ENCODE measurements at places on chromosomes 16 and 17. TPM values are rescaled to one million over a fixed set of nuclear protein-coding genes. Genes with fewer than 3 reads are reported as not detected.
A peak's percentile ranks its signal among the peaks of the same experiment; 100 is the strongest.

GRCh38 chr17:28959471-28959871, 8.2 kb upstream of the PHF12 start:
- no peak for DNase-seq

GRCh38 chr17:28469376-28469775, 4.1 kb upstream of the SLC13A2 start:
- no peak for DNase-seq

WNT3 gene
- polyA plus RNA-seq: 1.8 TPM

DNA sequence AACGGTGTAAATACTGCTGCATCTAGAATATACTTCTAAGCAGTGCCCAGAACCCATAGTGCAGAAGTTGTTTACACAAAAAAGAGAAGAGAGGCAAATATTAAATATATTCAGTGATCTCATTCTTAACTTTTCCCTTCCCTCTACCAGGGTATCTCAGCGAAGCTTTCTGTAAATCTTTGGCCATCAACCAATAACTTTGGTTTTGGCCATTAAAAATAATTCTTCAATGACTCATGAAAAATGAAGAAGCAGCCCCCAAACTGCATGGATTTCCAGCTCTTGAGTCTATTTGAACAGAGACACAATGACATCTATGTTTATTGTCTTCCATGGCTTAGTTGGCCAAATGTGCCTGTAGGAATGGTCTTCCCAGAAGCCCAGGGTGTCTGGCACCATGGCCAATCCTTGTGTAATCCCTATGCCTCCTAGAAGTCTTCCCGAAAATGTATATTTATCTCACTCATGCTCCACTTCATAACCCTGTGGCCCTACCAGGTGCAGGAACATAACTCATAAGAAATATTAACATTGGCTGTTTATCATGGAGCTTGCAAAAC, 646.6 kb downstream of the TOX3 start:
- DNase-seq: no peak

GRCh38 chr16:6363896-6364607, 968.6 kb upstream of the RBFOX1 start:
- DNase-seq: no peak

GRCh38 chr16:73051961-73052360, 4.0 kb upstream of the ZFHX3 start:
- no peak for DNase-seq

DCAF7 gene
- 104 TPM for polyA plus RNA-seq

DNA sequence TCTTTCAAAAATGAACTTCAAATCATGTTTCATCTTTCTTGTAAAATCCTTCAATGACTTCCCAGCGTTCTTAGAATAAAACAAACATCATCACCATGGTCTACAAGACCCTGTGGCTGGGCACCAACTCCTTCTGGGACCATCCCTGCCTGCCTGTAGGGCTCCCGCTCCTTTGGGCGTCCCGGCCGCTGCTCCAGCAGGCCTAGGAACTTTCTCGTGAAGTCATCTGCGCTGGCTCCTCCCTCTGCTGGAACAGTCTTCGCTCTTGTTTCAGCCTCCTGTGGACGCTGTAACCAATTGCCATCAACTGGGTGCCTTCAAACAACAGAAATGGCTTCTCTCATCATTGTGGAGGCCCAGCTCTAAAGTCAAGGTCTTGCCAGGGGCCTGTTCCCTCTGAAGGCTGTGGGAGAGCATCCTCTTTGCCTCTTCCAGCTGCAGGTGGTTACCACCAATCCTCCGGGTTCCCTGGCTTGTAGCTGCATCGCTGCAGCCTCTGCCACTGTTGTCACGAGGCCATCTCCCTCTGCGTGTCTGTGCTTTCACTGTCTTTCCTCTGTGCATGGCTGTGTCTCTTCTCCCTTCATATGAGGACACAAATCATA, 185.5 kb upstream of the SDK2 start:
- DNase-seq: no peak

- DNase-seq: peak; percentile 73
These were observed at the start of gene OSBPL7 for GRCh38 chr17:47821424-47822391. Gene OSBPL7, minus strand, starts transcription at chr17:47821794. Its CDS starts 1,516 bp downstream, at chr17:47820278.

PRR15L gene
- 18.2 TPM for polyA plus RNA-seq

- DNase-seq: no peak
These were observed 29.6 kb downstream of the NGFR start for GRCh38 chr17:49524473-49525359.

GRCh38 chr17:79737922-79738578, 7.3 kb downstream of the ENPP7 start:
- DNase-seq: no peak

- DNase-seq: no peak
These were observed 715.7 kb upstream of the SOX9 start for GRCh38 chr17:71405101-71405500.

TAC4 gene
- 0.37 TPM for polyA plus RNA-seq

GOSR1 gene
- polyA plus RNA-seq: 60.7 TPM

DNA sequence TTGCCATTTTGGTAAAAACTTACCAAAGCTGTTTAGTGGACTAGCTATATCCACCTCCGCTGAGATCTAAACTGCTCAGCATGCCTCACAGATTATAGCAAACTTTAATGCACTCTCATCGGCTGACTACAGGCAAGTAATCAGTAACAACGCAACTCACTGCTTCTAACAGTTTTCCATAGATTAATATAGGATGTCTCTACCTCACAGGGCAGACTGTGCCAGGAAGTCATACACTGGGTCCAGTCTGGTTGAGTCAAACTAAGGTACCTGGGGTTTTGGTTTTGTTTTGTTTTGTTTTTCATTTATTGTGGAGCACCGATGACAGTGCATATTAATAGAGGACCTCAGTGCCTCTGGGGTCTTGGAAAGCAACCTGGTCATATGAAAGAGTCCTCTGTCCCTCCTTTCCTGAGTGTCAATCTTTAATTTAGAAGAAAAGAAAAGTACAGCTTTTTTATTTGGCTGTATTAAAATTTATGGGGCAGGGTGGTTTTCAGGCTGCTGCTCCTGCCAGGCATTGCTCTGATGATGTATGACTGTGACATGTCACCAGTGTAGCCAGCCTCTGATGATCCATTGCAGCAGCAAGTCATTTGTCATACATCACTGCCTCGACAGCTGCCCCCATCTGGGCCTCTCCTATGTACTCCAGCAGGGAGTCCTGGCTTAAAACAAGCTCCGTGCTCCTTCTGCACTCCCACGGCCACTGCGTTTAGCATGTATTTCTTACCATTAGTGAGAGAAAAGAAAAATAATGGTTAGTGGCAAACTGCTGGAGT, 854.1 kb downstream of the KCNJ2 start:
- peak; percentile 75 for DNase-seq

- no peak for DNase-seq
These were observed 11.3 kb downstream of the DOK4 start for GRCh38 chr16:57474671-57475661.

DNA sequence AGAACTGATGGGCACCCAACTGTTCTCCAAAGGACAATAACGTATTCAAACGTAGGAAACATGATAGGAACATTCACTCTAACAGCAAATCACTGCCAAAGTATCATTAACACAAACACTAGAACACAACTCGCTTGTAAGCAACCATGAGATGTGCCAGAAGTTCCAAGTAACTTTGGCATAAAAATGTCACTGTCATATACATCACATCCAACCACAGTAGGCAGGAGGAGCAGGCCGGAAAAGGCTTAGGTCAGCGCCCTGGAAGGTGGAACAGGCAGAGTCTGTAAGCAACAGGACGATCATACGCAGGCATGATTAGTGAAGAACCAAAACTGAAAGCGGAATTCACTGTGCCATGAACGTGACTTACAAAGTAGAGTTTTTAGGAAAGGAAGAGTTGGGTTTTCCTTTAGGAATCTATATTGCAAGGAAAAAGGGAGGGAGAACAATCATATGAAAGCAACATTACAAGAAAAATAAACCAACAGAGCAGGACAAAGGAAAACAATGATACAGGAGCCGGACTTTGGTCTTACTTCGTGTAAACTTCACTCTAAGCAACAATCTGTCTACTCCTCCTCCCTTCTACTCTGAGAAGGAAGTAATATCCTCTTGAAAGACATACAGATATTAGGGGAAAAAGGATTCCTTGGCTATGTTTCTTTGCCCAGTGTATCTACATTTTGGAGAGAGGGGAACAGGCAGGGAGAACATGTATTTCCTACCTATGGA, 52.3 kb downstream of the YWHAE start:
- DNase-seq: no peak

DNA sequence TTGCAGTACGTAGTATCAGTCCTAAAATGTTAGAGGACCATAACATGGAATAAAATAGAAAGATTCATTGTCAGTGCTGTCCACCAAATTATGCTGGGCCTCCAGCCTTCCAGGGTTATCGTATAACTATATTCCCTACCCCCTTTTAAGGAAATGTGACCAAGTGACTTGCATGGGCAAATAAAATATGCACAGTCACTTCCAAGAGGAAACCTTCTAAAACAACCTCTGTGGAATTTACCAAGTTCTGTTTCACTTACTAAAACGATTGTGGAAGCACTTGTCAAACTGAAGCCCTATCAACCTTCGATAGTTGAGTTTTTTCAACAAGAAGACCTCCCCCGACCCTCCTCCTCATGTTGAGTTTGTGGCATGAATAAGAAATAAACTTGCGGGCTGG, 345.4 kb upstream of the C16orf82 start:
- DNase-seq: no peak

DNA sequence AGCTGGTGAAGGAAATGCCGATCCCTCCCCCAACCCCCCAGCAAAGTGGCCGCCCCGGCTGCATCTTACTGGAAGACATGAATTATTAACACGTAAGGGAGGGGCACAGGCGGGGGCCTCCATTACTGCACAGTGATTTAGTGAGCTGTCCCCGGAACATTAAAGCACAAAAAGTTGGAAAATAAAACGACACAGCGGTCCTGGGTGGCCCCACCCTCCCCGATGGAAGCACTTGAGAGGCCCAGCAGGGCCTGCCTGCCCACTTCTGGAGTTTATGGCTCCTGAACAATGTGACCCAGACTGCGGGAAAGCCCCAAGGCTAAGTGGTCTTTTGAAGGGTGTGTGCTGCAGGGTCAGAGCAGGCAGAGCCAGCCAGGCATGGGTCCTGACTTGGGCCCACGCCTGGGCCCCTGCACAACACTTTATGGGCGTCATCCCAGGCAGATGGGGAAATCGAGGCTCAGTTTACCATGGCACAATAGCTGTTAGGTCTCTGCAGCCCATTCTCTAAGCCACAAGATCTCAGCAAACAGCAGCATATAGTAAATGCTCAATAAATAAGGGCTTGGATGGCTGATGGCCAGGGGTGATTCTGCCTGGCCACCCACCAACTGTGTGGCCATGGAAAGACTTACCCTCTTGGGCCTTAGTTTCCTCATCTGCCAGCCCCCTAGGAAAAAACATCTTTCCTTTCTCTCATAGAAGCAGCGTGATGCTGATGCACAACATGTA, 22.8 kb downstream of the CCDC102A start:
- DNase-seq: peak; percentile 86

DNA sequence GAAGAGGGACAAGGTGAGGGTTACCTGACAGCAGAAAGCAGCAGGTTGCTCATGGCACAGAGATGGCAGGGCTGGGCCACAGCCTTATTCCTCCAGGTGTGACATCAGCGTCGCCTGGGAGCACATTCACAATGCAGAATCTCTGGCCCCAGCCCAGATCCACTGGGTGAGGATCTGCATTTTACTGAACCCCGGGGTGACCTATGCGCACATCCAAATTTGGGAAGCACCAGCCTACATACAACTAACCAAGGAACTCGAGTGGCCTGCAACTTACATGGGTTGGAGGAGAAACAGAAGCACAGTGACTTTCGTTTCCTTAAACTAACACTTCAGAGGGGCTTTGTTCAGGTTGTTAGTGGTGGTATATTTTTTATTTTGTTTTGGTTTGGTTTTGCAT, 17.6 kb downstream of the CPPED1 start:
- DNase-seq: no peak

FA2H gene
- 2.9 TPM for polyA plus RNA-seq

DNA sequence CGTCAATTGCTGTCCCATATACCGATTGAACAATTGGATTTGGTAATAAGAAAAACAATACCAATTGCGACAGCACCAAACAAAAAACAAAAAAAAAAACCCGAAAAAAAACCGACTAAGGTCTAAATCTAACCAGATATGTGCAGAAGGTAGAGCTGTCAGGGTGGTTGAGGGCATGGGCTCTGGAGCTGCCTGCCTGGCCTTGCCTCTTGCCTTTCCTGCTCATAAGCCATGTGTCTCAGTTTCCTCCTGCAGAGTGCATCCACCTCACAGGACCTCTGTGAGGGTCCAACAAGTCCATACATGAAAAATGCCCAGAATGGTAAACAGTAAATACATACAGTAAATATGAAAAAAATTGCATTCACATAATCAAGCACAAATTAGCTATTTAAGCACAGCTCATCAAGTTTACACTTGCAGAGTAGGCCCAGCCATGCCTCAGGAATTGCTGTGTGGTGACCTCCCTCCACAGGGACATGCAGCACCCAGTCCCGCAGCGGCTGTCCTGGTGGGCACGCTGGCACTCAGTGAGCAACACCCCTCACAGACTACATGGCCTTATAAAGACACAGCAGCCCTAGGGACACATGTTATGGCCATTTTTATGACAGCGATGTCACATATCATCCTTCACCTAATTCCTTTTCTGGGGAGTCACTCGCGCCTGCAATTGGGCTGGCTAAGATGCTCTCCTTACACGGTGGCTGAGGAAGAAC, 17.9 kb downstream of the TBC1D28 start:
- no peak for DNase-seq

DNA sequence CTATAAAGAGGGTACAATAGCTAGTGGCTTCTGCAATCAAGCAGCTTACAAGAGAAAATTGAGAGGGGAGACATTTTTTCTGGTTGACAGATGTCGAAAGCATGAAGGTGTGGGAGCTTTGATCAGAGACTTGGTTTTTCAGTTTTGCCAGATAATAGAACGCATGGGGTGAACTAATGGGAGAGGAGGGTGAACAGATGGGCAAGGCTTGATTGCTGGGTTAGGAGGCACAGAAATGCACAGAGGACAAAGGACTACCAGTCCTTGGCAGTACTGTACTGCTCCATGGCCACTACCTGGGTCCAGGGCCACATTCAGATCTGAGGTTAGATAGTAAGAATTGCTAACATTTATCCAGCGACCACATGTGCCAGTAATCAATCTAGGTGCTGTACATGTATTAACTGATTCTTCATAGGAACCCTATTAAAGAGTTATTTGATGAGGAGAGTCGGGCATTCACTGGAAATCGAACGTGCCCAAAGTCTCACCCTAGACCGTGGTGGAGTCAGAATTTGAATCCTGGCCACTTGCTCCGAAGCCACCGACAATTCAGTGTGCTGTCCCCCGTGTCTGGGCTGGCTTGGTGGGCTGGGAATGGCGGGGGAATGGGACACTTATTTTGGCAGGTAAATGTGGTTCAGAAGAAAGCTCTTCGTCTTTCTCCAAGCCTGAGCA, 873 bp upstream of the KSR1 start:
- DNase-seq: no peak

- DNase-seq: no peak
These were observed 256.0 kb upstream of the ELAC2 start for GRCh38 chr17:13273806-13274205.

- DNase-seq: no peak
These were observed 34.3 kb upstream of the RPRML start for GRCh38 chr17:47013341-47013740.

GRCh38 chr17:77569846-77570564, 388.5 kb upstream of the TNRC6C start:
- DNase-seq: no peak

MRM1 gene
- 3.7 TPM for polyA plus RNA-seq
